Effector CD8-positive, alpha-beta T cell (primary cell): ENCODE measurements at places on chromosomes 2 and 18.

- no peak for DNase-seq
Measured at GRCh38 chr2:25417715-25418369, 76.1 kb upstream of the DNMT3A start.

DNA sequence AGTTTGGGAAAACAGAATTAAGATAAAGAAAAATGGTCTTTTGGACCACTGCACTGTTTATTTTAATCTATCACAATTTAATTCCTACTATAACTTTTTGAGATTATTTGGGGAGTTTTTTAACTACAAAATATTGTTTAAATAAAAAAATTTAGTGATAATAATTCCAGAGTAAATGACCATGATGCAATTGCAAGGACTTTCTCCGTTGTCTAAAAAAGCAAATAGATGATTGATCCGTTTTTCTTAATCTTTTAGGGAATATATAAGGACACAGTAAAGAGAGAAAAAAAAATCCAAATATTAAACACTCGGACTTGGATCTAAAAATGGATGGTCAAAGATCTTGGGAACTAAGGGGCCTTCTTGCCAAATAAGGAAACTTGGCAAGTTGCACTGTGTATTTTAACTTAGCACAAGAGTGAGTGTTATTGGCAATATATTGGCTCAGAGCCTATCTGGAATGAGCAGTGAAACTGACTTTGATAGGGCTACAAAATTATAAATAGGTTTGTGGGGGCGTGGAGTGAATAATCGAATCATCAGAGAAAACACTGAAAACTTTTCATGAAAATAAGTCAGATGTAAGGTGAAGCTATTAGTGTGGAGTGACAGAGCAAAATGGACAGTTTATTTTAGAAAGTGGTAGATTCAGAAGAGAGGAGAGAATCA is 2.0 kb downstream of the MAP3K20 start:
- DNase-seq = no peak

- no peak for DNase-seq
Measured at GRCh38 chr2:134667081-134667480, 51.7 kb downstream of the TMEM163 start.

- no peak for DNase-seq
Measured at GRCh38 chr2:99615247-99615771, 125.5 kb upstream of the REV1 start.

DNA sequence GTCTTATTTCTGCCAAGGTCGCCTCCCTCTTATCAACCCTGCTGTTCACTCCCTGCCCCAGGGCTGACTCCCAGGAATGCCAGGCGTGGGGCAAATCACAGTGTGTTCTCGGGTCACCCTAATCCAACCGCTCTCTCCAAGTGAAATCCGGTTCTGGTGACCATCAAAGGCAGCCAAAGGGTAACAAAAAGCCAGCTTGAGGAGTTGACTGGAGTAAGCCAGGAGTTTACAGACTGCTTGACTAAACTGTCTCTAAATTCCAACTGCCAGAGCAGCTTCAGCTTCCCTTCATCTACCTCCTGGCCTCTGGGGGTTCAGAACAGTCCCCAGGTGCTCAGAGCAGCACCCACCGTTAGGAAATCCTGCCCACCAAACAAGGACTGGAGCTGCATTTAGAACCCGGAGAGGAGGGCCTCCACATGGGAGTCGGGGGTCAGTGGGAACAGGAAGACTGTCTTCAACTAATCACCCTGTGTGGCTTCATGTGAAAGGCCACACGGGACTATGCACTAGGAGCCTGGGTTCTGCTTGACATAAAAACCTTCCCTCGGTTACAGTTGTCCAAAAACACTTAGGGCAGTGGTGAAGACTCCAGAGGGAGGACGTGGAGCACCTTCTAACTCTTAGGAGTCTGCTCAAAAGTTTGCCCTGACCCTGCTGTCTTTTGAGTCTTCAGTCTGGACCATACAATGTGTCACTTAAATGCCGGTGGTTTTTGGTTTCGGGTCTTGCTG is 24.2 kb upstream of the MCFD2 start:
- no peak for DNase-seq

DNA sequence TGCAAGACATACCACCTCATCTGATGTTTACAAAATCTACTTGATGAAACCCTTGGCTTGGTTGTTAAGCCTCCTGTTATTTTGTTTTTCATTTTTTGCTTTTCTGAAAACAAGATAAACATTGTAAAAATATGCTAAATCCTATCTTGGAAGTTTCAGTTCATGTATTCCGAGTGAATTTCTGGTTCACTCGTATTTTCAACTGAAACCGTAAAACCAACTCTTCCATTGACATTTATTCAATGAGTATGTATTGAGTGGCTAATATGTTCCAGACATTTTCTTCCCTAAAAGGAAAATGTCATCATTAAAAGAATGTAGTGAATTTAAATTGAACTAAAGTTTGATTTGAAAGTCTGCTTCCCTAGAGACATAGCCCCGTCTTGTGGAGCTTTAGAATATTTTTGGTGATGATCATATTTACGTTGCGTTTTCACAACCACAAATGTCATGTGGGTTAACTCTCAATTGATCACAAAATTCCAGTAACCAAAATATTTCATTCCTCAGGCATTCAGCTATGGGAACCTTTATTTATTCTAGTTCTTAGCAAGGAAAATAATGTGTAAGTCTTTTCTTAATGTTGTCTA is 204.2 kb downstream of the MBD2 start:
- no peak for DNase-seq

DNA sequence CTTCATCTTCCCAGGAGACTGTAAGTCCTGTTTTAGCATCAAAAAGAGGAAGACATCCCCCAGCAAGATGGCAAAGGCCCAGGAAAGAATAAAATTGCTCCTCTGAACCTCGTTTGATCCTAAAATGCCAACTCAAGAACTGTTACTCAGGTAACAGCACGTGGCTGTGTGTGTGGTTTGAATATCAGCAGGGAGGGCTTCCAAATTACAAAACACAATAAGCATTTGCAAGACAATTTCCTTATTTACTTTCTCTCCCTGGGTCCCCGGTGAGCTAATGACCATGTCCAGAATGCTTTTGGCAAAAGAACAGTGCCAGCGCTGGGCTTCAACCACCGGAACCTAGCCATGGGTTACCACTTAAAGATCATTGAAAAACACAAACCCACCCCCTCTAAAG is 163.6 kb downstream of the C1D start:
- no peak for DNase-seq

GRCh38 chr2:134249755-134250154 is 4.1 kb upstream of the MGAT5 start:
- no peak for DNase-seq

DNA sequence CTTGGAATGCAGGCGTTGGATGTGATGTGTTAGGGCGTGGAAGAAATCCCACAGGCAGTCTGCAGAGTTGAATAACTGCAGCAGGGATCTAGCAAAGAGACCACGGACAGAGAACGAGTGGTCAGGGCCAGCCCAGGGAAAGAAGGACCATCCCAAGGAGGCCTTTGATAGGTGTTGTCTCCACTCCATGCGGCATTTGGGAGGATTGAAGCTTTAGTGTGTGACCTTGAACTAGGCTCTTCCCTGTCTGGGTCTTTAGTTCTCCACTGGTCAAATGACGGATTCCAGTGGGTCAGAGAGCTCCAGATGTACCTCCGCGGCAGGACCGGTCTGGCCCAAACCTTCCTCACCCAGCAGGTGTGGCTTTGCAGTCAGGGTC is 18.4 kb downstream of the GREB1 start:
- no peak for DNase-seq

- no peak for DNase-seq
Measured at GRCh38 chr2:29209551-29209950, 94.3 kb downstream of the CLIP4 start.

GRCh38 chr2:6352247-6352646 is 513.5 kb downstream of the CMPK2 start:
- DNase-seq = no peak
